ENCODE measurements at places on chromosomes 3 and 15.
A peak's percentile ranks its signal among the peaks of the same experiment; 100 is the strongest.

DNA sequence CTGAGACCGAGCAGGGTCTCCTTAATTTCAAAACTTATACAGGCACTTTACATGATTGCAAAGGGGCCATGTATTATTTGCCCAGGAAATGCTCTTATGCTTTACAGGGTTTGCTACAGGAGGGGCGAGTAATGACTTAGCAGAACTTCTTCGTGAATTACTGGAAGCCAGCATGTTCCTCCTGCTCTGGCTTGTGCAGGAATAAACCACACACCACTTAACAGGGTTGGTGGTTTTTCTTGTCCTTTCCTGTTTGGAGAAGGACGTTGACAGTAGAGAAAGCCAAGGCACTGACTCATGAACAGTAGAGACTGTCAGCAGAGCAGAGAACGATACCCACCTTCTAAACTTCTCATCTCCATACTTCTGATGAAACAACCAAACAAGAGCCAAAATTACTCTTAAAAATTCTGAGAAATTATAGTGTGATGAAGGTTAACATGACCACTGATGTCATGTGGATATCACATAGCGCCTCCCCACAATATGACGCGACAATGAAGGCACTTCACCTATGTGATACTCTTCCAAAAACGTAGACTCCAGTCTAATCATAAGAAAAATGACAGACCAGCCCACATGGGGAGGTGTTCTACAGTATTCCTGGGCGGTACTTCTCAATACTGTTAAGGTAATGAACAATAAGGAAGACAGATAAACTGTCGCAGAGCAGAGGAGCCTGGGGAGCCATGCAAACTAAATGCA lies 24.7 kb upstream of the MCTP2 start:
- DNase-seq = peak; percentile 8

DNA sequence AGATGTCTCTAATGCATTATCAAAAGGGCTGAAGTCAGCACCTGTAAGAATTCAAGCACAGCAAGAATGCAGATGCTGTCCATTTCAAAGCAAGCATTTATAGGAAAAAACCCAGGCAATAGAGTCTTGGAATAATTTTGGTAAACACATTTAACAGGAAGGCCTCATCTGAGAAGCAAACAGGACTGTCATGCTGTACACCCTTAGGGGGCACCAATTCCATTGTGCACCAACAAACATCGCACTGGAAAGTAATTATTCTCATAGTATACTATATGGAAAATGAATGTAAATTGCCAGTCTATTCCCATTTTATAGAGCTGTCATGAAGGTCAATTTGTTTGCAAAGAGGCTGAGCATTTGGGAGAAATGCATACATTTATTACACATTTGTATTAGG lies 247.3 kb upstream of the SUCLG2 start:
- no peak for DNase-seq

- peak; percentile 17 for DNase-seq
Measured at GRCh38 chr15:47194718-47195117, 522.6 kb upstream of the SEMA6D start.

GRCh38 chr3:557972-558371 lies 361.4 kb downstream of the CHL1 start:
- DNase-seq = no peak

- no peak for DNase-seq
Measured at GRCh38 chr3:128235207-128235926, 82.1 kb downstream of the EEFSEC start.

DNA sequence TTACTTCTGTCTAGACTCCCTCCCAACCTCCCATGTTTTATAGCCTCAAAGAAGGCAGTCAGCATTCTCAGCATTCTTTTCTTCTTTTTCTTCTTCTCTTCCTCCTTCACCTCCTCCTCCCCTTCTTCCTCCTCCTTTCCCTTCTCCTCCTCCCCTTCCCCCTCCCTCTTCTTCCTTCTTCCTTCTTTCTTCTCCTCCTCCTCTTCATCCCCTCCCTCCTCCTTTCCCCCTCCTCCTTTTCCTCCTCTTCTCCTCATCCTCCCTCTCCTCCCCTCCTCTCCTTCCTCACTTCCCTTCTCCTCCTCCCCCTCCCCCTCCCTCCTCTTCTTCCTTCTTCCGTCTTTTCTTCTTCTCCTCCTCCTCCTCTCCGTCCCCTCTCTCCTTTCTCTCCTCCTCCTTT lies 3.6 kb upstream of the LPCAT4 start:
- no peak for DNase-seq

DNA sequence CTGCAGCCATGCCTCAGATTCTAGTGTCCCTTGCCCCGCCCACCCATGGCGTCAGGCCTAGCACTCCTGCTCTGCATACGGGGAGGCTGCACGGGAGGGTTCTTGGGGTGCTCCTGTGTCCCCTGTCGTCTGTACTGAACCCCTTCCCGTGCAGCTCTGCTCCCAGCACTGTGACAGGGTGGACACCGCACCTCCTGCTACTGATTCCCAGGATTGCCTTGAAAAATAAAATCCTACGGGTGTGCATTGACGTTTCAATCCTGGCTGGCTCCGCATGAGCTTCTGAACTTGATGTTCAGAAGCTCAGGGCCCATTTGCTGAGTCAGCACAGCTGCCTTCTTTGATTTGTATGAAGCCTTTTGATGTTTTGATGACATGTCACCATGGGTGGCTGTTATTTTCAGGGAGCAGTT lies 176.4 kb downstream of the APBA2 start:
- DNase-seq = no peak

GRCh38 chr3:5442106-5442785 lies 254.7 kb downstream of the EDEM1 start:
- peak; percentile 4 for DNase-seq

DNA sequence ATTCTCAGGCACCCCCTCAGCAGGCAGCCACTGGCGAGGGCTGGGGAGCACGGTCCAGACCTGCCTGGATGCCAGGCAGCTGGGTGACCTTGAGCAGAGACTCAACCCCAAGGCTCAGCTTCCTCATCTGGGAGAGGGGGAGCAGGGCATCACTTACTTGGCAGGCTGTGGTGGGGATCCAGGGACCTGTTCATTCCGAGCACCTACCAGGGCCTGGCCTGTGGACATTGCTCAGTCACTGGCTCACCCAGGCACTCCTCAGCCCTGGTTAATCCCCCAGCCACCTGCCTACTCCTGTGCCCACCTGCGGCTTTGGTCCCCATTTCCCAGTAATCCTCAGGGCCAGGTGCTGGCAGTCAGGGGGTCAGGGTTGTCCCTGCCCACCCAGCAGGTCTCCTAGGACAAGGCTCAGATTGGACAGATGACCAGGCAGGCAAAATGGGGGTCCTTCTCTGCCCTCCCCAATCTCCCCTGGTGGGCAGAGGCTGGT lies 9.3 kb upstream of the RPL29 start:
- no peak for DNase-seq

DNA sequence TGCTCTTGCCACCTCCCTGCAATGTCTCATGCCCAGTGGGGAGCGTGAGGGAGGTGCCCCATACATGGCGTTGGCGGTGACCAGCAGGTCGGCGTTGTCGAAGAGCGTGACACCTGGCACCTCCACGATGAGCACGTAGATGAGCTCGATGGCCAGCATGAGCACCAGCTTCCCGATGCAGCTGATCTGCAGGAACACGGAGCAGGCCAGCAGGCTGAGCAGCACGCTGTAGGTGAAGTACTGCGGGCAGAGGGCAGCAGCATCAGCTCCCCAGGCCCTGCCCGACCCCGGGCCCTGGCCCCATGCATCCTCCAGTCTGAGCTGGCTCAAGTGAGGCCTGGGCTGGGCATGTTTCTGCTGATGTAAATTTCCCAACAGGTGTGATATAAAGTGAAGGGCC lies 98.3 kb downstream of the SEC22A start:
- no peak for DNase-seq
